ENCODE measurements at places on chromosomes 16 and 17. TPM values are rescaled to one million over a fixed set of nuclear protein-coding genes. Genes with fewer than 3 reads are reported as not detected.

GRCh38 chr17:73539166-73539565, 105.1 kb downstream of the SDK2 start:
- no peak for DNase-seq

The MEIOC gene
- polyA plus RNA-seq, result 0.81 TPM

- no peak for DNase-seq
These were observed 41.4 kb upstream of the MMP2 start for GRCh38 chr16:55437625-55438024.

The CCL1 gene
- not detected for polyA plus RNA-seq

DNA sequence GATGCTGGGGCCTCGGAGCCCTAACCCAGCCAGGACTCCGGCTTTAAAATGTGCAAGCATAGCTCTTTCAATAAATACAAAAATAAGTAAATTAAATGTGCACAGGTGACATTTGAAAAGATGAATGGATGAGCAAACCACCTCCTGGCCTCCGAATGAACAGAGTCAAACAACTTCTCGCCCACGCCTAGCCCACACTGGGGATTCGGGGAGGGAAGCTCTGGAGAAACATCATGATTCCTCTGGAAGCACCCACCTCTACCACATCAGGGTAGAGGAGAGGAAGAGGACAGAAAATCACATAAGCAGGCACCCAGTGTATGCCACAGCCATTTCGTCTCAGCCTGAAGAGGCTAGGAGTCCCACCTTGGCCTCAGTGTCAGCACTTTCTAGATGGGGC, 105.8 kb downstream of the SDK2 start:
- DNase-seq, result no peak

DNA sequence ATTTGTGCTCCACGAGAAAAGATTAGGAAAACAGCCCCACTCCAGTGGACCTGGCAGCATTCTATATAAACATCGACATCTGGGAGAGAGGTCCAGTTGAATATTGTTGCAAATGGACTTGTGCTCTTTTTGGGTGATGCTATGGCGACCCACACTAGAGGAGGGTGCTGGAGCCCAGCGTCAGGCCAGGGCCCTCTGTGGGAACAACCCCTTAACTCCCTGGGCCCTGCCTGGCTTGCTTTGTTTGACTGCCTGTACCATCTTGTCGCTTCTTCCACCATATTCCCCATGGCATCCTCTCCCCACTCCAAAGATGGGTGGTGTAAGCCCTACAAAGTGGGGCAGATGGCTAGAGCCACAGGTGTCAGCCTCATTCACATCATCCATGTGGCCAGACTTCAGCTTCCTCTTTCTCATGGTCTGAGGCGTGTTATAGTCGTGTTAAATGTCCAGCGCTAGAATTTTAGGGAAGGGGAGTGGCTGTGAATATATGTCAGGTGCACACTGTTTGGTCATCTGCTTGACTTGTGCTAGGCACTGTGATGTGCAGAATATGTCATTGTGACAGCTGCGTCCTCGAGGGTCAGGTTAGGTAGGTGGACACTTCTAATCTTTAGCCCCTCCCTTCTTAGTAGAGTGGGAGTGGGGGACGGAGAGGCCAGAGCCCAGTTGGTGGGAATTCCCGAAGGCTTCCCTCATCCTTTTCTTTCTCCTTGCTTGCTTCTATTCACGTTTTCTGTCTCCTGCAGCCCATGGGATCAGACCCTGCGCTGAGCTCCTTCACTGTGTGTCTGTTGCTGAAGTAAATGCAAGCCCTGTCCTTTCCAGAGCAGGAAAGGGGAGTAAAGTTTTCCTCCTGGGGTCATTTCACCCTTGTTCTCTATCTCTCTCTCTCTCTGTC, 49.8 kb downstream of the MPRIP start:
- DNase-seq, result no peak

The CBFA2T3 gene
- polyA plus RNA-seq, result 23.2 TPM

DNA sequence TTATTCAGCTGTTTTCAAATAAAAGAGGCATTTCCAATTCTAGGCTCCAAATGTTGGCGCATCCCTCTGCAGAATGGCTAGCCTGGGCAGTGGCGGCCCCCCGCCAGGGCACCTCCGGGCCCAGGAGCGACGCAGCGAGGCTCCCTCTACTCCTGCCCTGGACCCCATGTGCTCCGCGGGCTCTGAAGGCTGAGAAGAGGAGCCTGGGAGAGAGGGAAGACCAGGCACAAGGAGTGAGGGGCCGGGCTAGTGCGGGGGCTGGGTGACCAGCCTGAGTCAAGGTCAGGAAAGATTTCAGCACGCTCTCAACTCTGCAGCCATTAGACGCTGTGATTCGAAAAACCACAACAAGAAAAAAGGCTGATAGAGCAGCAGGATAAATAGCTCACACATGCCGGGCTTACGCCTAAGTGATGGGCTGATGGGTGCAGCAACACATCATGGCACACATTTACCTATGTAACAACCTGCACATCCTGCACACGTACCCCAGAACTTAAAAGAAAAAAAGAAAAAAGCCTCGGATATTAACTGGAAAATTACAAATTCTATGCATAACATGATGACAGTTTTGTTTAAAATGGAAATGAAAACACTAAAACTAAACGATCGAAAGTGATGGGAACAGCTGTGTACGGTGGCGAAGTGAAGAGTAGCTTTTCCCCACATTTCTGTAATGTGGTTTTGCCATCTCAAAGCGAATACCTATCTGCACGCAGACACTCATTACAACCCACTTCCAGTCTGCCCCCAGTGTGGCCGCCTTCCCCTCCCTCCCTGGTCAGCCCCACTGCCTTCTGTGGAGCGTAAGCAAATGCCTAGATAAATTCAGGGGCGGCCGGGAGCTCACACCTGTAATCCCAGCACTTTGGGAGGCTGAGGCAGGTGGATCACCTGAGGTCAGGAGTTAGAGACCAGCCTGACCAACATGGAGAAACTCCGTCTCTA, 44.4 kb downstream of the MAP1LC3B start:
- peak; percentile 23 for DNase-seq

The ZNHIT3 gene
- 53.9 TPM for polyA plus RNA-seq

DNA sequence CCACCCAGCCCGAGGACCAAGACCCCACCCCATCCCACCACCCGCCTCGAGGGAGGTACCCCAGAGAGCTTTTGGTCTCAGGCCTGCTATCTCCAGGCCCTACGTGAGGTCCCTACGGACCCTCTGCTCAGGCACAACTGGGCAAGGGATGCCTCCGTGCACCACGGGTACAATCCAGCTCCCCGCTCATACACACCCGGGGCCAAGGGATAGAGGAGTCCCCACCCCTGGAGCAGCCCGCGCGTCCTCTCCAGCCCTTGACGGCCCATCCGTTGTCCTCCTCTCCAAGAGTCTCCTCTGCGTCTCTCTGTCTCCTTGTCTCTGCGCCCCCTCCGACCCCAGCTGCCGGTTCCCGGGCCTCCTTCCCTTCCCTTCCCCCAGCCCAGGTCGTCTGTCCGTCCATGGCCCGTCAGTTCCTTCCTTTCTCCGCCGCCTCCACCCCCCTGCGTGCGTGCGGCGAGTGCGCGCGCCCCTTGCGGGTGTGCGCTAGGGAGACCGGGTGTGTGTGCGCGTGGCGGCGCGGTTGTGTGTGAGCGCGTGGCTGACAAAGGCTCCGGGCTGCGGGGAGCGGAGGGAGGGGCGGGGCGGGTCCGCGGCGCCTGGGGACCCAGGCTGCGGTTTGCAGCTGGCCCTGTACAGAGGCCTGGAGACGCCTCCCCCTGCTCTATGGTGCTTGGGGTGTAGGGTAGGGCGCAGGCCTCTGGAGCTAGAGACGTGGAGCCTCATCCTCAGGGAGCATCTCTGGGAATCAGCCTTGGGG, 930 bp downstream of the SPNS2 start:
- no peak for DNase-seq

GRCh38 chr17:50653738-50654137, 19.1 kb downstream of the ABCC3 start:
- DNase-seq, result no peak

- peak; percentile 81 for DNase-seq
These were observed 599 bp downstream of the MRC2 start for GRCh38 chr17:62627904-62628633.

GRCh38 chr16:10805334-10805733, 13.3 kb downstream of the TVP23A start:
- no peak for DNase-seq

DNA sequence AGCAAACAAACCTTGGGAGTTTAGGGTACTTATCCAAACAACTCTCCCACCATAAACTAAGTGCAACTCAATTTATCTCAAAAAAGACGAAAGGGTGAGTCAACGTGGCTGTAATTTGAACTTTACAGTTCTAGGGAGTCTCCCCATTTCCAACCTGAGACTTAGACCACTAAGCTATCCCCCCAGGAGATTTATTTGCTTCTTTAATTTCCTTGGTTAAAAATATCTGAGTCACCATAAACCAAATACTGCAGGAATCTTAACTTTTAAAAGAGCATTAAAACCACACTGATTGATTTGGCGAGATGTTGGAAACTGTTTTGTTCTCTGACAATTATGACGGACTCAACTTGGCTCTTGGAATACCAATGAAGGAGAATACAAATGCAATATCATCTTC, 299.3 kb upstream of the SOX9 start:
- DNase-seq, result no peak

DNA sequence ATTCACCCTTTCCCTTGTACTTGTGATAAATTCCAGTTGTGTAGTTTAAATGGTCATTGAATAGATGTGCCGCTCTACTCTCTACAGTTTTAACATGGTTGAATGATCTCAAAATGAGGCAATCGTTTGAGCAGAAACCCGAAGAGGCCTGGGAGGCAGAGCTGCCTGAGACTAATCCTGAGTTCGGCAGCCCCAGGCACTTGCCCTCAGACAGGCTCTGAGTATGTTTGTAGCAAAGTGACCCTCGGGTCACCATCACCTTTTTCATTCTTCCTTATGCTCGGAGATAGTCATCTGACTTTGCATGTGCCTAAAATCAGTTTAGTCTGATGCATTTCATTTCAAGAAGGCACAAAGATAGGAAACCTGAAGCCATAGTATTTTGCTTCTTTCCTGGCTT, 184.0 kb upstream of the RBFOX1 start:
- no peak for DNase-seq

Data from hindlimb muscle (tissue), 1 donor.